ENCODE measurements at places on chromosomes 4 and X. TPM values are rescaled to one million over a fixed set of nuclear protein-coding genes. Genes with fewer than 3 reads are reported as not detected.
A peak's percentile ranks its signal among the peaks of the same experiment; 100 is the strongest.

GRCh38 chr4:174209341-174209740, 74.1 kb downstream of the FBXO8 start:
- no peak for DNase-seq

DNA sequence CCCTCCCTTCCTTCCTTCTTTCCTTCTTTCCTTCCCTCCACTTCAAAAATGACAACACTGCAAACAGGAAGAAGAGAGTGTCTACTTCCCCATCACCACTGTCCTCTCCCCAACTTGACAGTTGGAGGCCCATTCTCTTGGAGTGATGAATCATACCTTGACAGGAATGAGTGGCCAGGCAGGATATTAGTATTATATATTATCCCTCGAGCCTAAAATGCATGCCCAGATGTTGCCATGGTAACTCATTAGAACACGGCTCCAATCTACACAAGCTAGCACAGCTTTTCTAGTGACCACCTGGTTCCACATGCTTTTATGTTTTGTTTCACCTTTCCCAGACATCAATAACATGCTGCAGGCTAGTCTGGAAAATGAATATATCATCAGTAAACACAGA, 71.3 kb upstream of the LHFPL1 start:
- DNase-seq: no peak

The MXRA5 gene
- 5.6 TPM for polyA plus RNA-seq

The FGFR3 gene
- polyA plus RNA-seq: 87.6 TPM

The CLIC2 gene
- 3.3 TPM for polyA plus RNA-seq

GRCh38 chr4:168877511-168878491, 132.3 kb downstream of the CBR4 start:
- peak; percentile 58 for DNase-seq

- DNase-seq: no peak
Measured at GRCh38 chr4:180448306-180448705, 1794.9 kb upstream of the TENM3 start.

GRCh38 chr4:80286451-80286850, 20.0 kb downstream of the FGF5 start:
- no peak for DNase-seq

GRCh38 chrX:47483306-47484268, 565 bp upstream of the ZNF41 start:
- no peak for DNase-seq

Measured in left kidney (tissue), 8 donors.